ENCODE measurements at places on chromosomes 1 and 21. TPM values are rescaled to one million over a fixed set of nuclear protein-coding genes. Genes with fewer than 3 reads are reported as not detected.

DNA sequence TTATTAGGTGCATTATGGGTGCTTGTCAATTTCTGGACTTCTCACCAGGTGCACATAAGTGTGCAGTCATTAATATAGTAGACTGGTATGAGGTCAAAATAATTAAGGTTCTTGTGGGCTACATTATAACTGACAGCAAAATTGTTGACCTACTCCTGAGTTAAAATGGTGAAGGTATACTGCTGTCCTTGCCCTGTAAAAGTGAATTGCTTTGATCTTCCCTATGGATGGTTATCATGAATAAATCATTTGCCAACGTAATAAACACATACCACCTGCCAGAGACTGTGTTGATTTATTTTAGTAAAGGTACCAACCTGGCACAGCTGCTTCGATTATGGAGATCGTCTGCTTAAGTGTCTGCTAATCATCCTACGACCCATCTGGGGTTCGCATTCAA, 201.6 kb upstream of the KCNK2 start:
- DNase-seq = no peak

- no peak for DNase-seq
Measured at GRCh38 chr21:27425172-27425571, 458.3 kb upstream of the ADAMTS5 start.

- no peak for DNase-seq
Measured at GRCh38 chr1:209143916-209144315, 439.6 kb upstream of the CAMK1G start.

DNA sequence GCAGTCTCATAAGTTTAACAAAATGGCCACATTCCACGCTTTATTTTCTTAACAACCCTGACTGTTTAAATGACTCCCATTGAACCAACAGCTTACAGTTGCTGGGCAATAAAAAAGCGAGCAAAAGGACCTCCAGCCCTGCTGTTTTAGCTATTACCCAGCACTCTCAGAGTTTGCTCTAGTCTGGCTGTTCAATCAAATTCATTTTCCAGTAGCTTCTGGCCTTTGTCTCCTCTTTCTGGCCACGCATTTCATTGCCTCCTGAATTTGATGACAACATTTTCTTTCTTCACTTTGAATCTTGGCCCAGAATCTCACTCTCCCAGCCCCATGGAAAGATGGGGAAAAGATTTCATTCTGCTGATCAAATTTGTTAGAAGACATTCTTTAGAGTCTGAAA, 44.1 kb upstream of the DOCK7 start:
- DNase-seq = no peak

RYR2 gene
- not detected for total RNA-seq

ALX3 gene
- not detected for total RNA-seq

PLEKHG5 gene
- 41.3 TPM for total RNA-seq
